Panc1 (cell line): ENCODE measurements at places on chromosomes 1 and 21. TPM values are rescaled to one million over a fixed set of nuclear protein-coding genes. Genes with fewer than 3 reads are reported as not detected.

SOX13 gene
- 53.0 TPM for total RNA-seq

IL12RB2 gene
- total RNA-seq = 0.26 TPM

IFNAR2 gene
- 18.2 TPM for total RNA-seq

HAO2 gene
- not detected for total RNA-seq

ZBTB37 gene
- total RNA-seq = 11.6 TPM

ZYG11A gene
- total RNA-seq = 0.36 TPM

TBX15 gene
- 1.9 TPM for total RNA-seq

TMEM167B gene
- 18.1 TPM for total RNA-seq
